Omental fat pad (tissue), 4 donors: ENCODE measurements at places on chromosomes 16 and 17. TPM values are rescaled to one million over a fixed set of nuclear protein-coding genes. Genes with fewer than 3 reads are reported as not detected.

- DNase-seq, result no peak
These were observed 27.0 kb downstream of the IRX6 start for GRCh38 chr16:55350984-55351383.

DNA sequence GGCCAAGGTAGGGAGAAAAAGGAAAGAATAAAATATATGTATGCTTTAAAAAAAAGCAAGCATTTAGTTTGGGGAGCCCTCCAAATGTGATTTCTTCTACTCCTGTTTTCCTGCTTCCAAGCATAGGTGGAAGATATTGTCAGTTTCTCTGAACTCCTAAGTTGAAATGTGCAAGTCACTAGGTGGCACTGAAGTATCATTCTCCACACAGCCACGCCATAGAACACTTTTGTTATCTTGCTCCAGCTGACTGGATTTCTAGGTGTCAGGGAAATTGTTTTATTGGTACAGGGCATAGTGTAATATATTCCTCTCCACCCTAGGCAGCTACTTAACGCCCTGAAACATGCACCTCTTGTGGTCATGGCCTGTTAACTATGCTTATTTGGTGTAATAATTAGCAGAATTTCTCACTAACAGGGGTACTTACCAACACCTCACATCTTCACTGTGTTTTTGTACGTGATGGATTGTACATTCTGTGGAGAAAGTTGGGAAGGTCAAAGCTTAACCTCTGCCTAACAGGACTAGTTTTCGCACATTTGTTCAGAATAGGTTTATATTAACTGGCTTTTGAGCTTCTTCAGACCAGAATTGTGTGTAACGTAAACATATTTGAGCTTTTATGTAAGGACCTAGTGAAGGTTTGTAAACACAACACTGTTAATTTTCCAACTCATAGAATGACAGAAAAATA is 69.3 kb downstream of the FTO start:
- no peak for DNase-seq

GRCh38 chr17:8846768-8847211 is 20.7 kb downstream of the PIK3R6 start:
- no peak for DNase-seq

DNA sequence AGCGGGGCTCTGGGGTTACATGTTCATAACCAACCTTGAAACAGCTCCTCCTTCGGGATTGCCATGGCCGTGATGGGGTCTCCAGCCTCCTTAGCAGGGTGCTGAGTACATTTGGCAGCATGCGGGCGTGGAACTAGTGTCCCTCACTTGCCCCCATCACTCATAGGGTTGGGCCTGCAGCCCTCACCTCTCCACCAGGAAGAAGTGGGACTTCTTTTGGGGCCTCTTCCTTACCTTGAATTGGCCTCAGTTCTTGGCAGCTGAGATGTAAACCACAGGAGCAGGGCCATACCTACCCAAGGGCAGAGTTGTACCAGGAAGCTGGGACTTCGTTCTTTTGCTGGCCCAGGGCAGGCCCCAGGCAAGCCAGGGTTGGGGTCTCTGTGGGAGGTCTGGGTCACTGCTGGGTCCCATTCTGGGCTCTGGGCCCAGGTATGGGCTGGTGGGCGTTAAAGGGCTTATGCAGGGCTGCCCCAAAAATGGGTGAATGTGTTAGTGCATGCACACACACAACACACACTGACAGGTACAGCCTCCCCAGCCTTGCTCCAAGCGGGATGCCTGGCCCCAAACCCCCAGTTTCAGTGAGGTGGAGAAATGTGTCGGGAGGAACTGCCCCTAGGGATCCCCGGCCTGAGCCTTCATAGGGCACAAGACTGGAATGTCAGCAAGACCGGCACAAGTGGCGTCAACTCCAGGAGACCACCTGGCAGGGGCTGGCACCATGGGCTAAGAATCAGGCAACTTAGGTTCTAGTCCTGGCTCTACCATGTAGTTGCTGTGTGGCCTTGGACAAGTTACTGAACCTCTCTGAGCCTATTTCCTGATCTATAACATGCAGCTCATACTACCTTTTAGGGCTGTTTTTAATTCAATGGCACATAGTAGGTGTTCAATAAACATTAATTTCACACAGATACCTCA is 3.9 kb upstream of the KRT15 start:
- DNase-seq, result no peak

DNA sequence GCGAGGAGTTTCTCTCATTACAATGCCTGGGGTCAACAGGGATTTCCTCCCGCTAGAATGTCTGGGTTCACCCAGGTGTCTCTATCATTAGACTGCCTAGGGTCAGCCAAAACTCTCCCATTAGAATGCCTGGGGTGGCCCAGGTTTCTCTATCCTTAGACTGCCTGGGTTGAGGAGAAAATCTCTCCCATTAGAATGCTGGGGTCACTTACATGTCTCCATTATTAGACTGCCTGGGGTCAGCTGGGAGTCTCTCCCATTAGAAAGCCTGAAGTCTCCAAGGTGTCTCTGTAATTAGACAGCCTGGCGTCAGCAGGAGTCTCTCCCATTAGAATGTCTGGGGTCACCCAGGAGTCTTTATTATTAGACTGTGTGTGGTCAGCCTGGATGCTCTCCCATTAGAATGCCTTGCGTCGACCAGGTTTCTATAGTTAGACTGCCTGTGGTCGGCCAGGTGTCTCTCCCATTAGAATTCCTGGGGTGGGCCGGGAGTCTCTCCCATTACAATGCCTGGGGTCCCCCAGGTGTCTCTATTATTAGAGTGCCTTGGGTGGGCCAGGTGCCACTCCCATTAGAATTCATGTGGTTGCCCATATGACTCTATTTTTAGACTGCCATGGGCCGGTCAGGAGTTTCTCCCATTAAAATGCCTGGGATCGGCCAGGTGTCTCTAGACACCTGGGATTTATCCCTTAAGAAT is 2272.1 kb downstream of the TP53TG3F start:
- no peak for DNase-seq

- DNase-seq, result no peak
These were observed 186.7 kb downstream of the MSI2 start for GRCh38 chr17:57442914-57443571.

- DNase-seq, result no peak
These were observed 216.7 kb downstream of the RPTOR start for GRCh38 chr17:80761110-80761871.

DNA sequence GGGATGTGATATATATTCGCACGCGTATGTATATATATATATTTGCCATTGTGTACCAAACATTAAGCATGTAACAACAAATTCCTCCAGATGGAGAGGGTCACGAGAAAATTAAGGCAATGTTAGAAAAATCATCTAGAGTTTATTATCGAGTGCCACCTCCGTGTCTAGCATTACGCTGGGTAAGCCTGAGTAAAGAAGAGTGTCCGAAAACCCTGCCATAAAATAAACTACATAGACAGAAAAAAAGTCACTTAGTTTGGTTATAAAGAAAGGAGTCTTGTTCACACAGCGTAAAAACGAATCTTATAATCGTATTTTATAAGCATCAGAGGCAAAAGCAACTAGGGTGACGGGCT is 644 bp upstream of the RHOT1 start:
- no peak for DNase-seq

DNA sequence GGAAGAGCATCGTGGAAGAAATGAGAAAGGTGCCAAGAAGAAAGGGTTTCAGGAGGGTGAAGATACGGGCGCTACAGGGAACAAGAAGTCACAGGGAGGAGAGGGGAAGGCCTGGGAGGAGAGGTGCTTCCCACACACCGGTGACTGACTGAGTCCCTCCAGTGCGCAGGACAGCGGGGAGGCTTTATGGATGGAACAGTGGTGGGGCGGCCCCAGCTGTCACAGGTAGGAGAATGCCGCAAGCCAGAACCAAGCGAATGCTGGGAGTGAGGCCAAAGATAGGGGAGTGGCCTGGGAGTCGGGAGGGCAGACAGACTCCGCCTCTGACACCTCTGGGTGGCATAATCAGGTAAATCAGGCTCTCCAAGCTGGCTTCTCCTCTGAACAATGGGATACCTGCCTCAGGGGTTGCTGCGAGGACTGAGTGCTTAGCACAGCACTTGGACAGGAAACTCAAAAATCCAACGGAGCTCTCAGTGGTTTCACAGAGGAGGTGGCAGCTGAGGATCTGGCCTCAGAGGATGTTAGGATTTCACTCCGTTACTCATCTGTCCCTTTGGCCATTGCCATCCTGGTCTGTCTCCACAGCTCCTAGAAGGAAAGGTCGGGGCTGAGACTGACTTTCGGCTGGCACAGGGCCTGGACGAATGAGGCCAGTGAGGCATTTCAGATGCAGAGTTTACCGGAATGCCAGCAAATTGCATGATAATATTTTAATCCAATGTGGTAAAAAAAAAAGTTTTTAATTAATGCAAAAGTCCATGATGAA is 717 bp upstream of the CNP start:
- DNase-seq, result no peak

DNA sequence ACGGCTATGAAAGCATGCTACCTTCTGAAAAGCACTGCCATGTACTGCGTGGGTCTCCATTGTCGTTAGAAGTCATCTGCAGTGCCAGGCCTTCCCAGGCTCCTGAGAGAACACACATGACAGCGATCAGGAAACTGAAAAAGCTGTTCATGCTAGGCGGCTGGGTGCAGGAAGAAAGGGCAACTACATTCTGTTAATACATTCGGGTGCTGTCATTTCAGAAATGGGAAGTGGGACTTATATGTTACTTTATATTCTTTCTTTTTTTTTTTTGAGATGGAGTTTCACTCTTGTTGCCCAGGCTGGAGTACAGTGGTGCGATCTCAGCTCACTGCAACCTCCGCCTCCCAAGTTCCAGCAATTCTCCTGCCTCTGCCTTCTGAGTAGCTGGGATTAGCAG is 19.9 kb downstream of the CFAP20 start:
- DNase-seq, result no peak

- no peak for DNase-seq
These were observed 46.1 kb downstream of the TBX4 start for GRCh38 chr17:61498042-61498994.

DNA sequence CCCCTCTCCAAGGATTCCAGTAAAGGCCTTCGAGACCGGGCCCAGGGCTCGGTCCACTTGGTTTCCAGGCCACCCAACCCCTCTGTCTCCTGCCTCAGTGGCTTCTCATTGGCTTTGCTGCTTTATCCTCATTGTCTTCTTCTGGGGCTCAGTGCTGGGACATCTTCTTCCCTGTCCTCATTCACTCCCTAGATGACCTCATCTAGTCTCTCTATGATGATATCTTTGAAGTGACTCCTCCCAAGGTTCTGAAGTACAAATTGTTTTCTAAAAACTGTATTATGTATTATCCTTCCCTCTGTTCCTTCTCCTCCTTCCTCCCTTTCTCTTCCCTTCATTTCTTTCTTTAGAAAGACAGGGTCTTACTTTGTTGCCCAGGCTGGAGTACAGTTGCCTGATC is 27.1 kb upstream of the NDRG4 start:
- no peak for DNase-seq

- no peak for DNase-seq
These were observed 444.0 kb downstream of the XYLT1 start for GRCh38 chr16:17026600-17027242.

GRCh38 chr16:78990309-78990701 is 610.2 kb downstream of the MAF start:
- no peak for DNase-seq

- no peak for DNase-seq
These were observed 3.4 kb downstream of the ZNF688 start for GRCh38 chr16:30567991-30568638.

DNA sequence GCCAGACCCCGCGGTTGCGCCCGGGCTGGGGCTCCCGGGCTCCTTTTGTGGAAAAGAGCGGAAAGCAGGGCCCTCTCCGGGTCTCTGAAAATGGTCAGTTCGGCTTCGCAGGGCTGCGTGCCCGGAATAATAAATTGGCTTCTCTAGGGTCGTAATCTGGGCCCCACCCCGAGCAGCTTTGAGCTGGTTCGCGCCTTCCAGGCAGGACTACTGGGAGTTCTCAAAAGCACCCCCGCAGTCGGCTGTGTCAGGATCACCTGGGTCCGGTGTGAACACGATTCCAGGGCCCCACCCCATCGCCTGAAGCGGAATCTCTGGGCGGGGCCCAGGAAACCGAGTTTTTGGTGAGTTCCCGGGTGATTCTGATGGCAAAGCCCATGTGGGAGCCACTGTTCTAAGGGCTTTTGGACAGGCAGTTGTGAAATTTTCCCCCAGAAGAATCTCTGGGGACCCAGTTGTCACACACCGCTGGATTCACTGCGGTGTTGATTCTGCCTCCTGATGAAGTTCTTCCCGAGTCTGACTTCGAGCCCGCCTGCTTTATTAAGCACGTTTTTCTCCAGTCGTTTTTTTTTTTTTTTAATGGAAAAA is 77.0 kb downstream of the MRC2 start:
- DNase-seq, result no peak

DNA sequence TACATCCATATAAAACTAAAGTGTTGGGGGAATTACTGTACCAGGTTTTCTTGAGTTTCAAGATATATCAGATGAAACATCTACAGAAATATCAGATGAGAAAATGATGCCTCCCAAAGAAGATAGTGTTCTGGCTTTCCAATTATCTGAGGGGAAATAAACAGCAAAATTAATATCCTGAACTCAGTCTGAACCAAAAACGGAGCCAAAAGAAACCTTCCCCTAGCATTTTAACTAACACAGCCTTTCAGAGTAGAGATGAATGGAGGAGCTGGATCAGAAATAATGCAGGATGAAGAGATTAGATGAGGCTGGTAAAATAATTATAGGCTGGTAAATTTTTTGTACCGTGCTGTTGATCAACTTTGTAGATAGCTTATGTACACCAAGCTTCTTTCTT is 16.2 kb downstream of the ERCC4 start:
- no peak for DNase-seq

DNA sequence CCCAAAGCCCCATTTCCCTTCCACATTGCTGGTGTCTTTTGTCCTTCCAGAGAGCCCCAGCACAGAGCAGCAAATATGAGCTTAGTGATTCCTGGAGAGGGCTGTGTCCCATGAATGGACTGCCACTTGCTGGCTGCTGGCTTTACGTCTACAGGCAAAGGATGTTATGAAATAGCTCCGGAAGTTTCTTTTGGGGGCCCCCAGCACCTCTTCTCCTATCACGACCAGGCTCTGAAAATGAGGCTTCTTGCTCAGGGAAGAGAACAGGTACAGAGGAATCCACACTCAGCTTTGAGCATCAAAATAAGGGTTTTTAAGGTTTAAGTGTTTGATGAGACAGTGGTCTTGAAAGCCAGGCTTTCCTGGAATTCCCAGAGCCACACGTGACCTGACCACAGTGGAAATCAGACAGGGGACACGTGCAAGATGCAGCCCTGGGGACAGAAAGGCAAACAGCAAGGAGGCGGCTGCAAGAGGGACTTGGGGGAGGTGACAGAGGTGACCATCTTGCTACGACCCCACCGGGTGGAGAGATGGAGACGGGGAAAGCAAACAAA is 58.1 kb downstream of the ZDHHC7 start:
- DNase-seq, result no peak

- no peak for DNase-seq
These were observed 9.2 kb downstream of the RND2 start for GRCh38 chr17:43033948-43034881.

Gene HOXB3
- 5.3 TPM for total RNA-seq

Gene CES3
- total RNA-seq, result 0.84 TPM

Gene TEX14
- 0.19 TPM for total RNA-seq

Gene INCA1
- 1.4 TPM for total RNA-seq

Gene ADAM11
- total RNA-seq, result 0.72 TPM

Gene C16orf96
- total RNA-seq, result 0.19 TPM

Gene HOXB2
- 22.6 TPM for total RNA-seq

Gene IRX5
- total RNA-seq, result not detected

Gene P3H4
- 15.6 TPM for total RNA-seq

Gene PSME3
- total RNA-seq, result 72.1 TPM
